ENCODE measurements at places on chromosomes 3 and 15.

DNA sequence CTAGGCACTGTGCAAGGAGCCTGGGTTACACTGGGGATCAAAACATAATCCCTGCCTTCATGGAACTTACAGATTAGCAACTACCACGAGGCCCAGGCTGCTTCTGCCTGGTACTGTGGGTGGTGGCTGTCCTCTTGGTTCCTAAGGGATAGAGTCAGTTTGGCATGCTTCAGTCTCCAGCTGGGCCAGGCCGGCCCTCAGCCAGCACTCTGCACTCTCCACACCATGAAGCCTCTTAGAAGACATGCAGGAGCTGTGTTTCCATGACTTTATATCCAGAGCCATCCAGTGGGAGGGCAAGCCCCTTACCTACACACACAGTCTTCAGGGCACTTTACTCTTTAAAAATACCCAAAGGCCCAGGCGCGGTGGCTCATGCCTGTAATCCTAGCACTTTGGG lies 54.4 kb downstream of the ATP1B3 start:
- no peak for DNase-seq

GRCh38 chr3:25421747-25422146 lies 6.3 kb upstream of the RARB start:
- DNase-seq, result no peak

GRCh38 chr3:180855364-180855763 lies 57.1 kb upstream of the FXR1 start:
- DNase-seq, result peak; percentile 5

DNA sequence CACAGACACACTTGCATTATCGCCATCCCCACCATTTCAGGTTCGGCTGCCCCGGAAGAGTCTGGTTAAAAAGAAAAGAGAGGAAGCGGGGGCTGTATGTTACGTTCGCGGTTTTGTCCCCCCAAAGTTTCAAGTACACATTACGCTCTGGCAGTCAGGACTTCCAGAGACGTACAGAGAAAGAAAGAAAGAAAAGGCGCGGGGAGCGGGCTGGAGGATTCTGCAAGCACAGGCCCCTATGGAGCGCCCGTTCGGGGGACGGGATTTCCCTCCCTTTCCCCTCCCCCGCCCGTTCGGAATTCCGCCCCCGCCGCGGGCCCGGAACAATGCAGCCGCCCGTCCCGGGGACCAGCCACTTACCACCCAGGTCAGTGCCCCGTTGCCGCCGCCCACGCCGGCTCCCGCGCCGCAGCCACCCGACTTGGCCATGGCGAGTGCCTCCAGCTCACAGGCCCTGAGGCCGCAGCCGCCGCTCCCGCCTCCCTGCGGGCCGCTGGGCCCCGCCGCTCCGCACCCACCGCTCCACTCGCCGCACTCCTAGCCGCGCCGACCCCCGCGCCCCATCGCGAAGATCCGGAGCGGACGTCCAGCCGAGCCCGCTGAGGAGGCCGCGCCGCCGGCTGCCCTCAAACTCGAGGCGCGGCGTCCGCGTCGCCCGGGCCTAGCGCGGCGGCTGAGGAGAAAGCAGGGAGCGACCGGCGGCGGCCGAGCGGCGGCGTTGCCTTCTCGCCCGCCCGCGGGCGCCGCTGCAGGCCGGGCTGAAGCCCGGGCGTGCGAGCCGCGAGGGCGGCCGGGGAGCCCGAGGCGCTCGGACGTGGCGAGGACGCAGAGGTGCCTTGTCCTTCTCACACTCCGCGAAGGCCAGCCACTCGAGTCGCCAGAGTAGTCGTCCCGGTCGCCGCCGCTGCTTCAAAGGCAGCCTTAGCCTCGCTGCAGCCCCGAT lies 567 bp downstream of the TOP2B start:
- peak; percentile 65 for DNase-seq

- no peak for DNase-seq
These were observed 35.6 kb upstream of the FLNB start for GRCh38 chr3:57972531-57973111.
